ENCODE measurements at places on chromosomes 11 and 22.

DNA sequence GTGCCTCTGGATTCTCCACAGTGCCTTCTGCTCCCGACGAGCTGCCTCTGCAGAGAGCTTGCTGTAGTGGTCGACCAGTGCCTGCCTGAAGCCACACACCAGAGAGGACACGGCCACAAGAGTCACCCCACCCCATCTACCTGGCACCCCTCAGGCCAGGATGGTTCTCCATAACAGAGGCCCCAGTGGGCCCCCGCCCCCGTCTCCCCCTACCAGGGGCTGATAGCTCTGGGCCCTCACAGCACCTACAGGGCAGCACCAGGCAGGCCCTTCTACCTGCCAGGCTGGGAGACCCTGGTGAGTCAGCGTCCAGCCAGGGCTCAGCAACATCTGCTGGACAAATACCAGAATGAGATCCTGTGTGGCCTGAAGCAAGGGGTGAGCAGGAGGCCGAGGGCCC is 21.7 kb downstream of the SELENOO start:
- H3K4me1 ChIP-seq, result no peaks in the 10 kb centered on the region
- no peaks in the 10 kb centered on the region for H3K27me3 ChIP-seq
- no peak overlapping the region for H3K4me3 ChIP-seq
- no peak for DNase-seq
- peaks cover 54% of the 10 kb centered on the region for H3K36me3 ChIP-seq

GRCh38 chr11:30326906-30327305 is 4.0 kb downstream of the ARL14EP start:
- H3K4me3 ChIP-seq, result no peak overlapping the region
- no peaks in the 10 kb centered on the region for H3K36me3 ChIP-seq
- no peak for DNase-seq
- H3K4me1 ChIP-seq, result peaks cover 3% of the 10 kb centered on the region
- no peak overlapping the region for H3K27ac ChIP-seq

- no peak overlapping the region for H3K27ac ChIP-seq
- no peaks in the 10 kb centered on the region for H3K27me3 ChIP-seq
- H3K36me3 ChIP-seq, result no peaks in the 10 kb centered on the region
- DNase-seq, result peak; percentile 8
These were observed 9.2 kb upstream of the AIFM3 start for GRCh38 chr22:20957683-20958431.

DNA sequence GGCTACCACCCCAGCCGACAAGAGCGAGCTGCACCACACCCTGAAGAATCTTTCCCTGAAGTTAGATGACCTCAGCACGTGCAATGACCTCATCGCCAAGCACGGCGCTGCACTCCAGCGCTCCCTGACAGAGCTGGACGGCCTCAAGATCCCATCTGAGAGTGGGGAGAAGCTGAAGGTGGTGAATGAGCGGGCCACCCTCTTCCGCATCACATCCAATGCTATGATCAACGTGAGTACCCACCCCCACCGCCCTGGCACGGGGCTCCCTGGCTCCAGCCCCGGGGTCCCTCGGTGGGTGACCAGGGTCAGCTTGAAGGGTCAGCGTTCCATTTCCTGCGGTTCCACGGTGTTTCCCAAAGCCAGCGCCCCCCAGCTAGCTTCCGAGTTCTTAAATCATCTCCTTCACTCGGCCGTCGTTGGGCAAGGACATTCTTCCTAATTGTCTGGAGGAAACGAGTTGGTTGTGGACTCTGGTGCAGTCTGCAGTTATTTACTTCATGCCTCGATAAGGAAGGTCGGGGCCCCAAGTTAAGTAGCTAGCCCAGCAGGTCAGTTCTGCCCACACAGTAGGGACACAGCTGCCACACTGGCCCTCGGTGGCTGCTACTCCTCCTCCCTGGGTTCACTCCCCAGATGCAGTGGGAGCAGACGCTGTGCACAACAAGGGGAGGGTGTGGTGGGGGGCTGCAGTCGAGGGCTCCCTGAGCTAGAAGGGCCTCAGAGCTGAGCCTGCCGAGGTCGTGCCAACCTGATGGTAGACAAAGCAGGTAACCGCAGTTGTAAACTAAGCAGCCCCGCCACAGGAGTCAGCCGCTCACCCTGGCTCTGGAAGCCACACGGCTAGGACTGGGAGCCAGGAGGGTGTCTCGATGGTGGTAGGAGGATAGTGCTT is 97.9 kb downstream of the MORC2 start:
- no peaks in the 10 kb centered on the region for H3K27me3 ChIP-seq
- DNase-seq, result no peak
- no peak overlapping the region for H3K27ac ChIP-seq
- no peak overlapping the region for H3K4me3 ChIP-seq
- no peaks in the 10 kb centered on the region for H3K36me3 ChIP-seq

GRCh38 chr11:626475-627307 is at the start of gene SCT:
SCT (minus strand) TSS chr11:627181; CDS start chr11:627143, 38 bp downstream.
- H3K27ac ChIP-seq, result no peak within 1 kb of the TSS
- H3K36me3 ChIP-seq, result no peaks in the 10 kb centered on the region
- DNase-seq, result no peak
- H3K4me1 ChIP-seq, result peaks cover 2% of the 10 kb centered on the region
- H3K4me3 ChIP-seq, result no peak within 1 kb of the TSS

- H3K27ac ChIP-seq, result no peak overlapping the region
- peak; percentile 23 for DNase-seq
- H3K27me3 ChIP-seq, result no peaks in the 10 kb centered on the region
- H3K4me3 ChIP-seq, result no peak overlapping the region
- H3K36me3 ChIP-seq, result no peaks in the 10 kb centered on the region
These were observed 550.4 kb downstream of the DLG2 start for GRCh38 chr11:85076535-85077330.

GRCh38 chr11:95074792-95075563 is 8.3 kb downstream of the SRSF8 start:
- no peaks in the 10 kb centered on the region for H3K27me3 ChIP-seq
- no peak overlapping the region for H3K27ac ChIP-seq
- no peak overlapping the region for H3K4me3 ChIP-seq
- DNase-seq, result no peak

DNA sequence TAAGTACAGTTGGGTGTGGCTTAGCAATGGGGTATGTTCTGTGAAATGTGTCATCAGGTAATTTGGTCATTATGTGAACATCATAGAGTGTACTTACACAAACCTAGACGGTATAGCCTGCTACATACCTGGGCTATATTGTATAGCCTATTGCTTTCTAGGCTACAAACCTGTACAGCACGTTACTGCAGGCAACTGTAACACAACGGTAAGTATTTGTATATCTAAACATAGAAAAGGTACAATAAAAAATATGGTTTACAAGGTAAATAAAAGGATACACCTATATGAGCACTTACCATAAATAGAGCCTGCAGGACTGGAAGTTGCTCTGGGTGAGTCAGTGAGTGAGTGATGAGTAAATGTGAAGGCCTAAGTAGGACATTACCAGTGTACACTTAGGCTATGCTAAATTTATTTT is 73.1 kb upstream of the GDPD4 start:
- peaks cover 2% of the 10 kb centered on the region for H3K4me1 ChIP-seq
- no peaks in the 10 kb centered on the region for H3K36me3 ChIP-seq

DNA sequence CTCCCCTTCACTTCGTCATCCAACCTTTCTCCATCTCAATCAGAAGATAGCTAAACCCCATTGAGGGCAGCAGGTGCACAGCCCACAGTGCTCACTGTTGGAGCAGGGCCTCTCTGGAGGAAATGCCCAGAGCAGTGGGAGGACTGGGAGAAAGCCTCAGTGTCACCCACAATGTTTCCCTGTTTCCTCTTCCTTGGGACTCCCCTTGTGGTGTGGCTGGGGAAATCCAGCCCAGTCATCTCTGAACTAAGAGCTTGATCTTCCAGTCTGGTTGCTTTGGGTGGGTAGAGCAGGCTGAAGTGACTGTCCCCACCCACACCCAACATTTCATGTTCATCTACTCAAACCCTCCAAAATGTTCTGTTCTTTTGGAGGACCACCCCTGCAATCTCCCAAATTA is 29.8 kb upstream of the EED start:
- no peak overlapping the region for H3K27ac ChIP-seq
- no peaks in the 10 kb centered on the region for H3K4me1 ChIP-seq
- no peaks in the 10 kb centered on the region for H3K27me3 ChIP-seq
- no peak overlapping the region for H3K4me3 ChIP-seq
- H3K36me3 ChIP-seq, result no peaks in the 10 kb centered on the region
- no peak for DNase-seq

GRCh38 chr11:103659743-103660142 is 376.7 kb upstream of the DDI1 start:
- H3K27ac ChIP-seq, result no peak overlapping the region
- H3K4me1 ChIP-seq, result no peaks in the 10 kb centered on the region
- H3K4me3 ChIP-seq, result no peak overlapping the region
- H3K36me3 ChIP-seq, result no peaks in the 10 kb centered on the region
- peak; percentile 52 for DNase-seq

DNA sequence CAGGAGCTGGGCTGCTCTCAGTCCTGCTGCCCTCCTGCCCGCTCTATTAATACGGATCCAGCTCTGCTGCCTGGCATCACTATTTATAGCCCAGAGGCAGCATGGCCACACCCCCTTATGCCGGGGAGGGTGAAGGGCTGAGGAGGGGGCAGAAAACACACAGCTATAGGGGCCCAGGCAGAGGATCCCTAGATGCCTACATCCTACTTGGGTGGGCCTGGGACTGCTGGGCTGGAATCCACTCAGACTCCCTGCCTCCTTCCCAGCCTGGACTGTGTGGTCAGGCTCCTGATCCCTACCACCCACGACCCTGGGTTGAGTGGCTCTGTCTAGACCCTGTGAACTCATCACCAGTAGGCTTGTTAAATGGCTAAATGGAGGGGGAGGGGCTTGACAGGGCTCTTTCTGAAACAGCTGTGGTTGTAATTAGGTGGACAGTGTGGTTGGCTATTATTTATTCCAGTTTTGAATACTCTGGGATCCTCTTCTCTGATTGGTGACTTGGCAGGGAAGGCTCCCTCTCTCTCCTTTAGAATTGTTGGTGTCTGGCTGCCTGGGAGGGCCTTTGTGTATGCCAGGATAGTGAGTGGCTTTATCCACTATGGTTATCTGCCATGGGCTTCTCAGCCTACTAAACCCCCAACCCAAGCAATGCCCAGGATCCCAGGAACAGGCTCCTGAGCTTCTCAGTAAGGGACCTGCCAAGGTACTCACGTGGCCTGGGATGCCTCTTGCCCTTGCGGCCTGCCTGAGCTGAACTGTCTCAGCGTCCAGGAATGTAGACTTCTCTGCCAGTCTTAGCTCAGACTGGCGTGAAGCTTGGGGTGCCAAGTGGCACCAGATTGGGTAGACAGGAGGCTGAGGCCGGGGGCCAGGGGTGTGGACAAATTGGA is 15.2 kb downstream of the PHLDB1 start:
- H3K4me1 ChIP-seq, result peaks cover 44% of the 10 kb centered on the region
- H3K27me3 ChIP-seq, result no peaks in the 10 kb centered on the region
- peak overlapping the region; percentile 94 for H3K27ac ChIP-seq
- peak overlapping the region; percentile 57 for H3K4me3 ChIP-seq
- peaks cover 18% of the 10 kb centered on the region for H3K36me3 ChIP-seq

- no peak overlapping the region for H3K4me3 ChIP-seq
- no peaks in the 10 kb centered on the region for H3K4me1 ChIP-seq
- no peak overlapping the region for H3K27ac ChIP-seq
- DNase-seq, result peak; percentile 96
These were observed 107.9 kb upstream of the BMAL1 start for GRCh38 chr11:13169709-13170108.

- H3K36me3 ChIP-seq, result no peaks in the 10 kb centered on the region
- H3K27me3 ChIP-seq, result no peaks in the 10 kb centered on the region
- DNase-seq, result no peak
These were observed 192.3 kb downstream of the KIRREL3 start for GRCh38 chr11:126808296-126808695.

DNA sequence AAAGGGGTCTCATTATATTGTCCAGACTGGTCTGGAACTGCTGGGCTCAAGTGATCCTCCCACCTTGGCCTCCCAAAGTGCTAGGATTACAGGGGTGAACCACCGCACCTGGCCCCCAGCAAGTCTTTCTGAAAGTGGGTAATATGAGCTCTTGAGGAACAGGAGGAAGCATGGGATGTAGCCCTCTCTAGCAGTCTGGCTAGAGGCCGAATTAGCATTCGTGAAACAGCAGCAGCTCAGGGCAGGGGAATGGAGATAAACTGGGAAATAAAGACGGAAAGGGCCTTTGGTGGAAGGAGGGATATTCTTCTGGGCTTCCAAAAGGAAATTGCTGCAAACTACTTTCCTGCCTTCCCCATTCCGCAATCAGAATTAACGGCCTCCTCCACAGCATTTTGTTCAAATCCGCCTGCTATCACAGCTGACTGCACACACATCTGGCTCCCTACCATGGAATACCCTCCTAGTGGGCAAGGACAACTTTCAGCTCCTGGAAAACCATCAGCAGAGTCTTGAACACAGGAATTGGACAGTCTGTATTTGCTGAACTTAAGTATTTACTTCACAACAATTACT is 44.3 kb downstream of the MICAL3 start:
- no peak for DNase-seq
- H3K27me3 ChIP-seq, result no peaks in the 10 kb centered on the region
- no peaks in the 10 kb centered on the region for H3K36me3 ChIP-seq
- peaks cover 8% of the 10 kb centered on the region for H3K4me1 ChIP-seq
- no peak overlapping the region for H3K4me3 ChIP-seq

DNA sequence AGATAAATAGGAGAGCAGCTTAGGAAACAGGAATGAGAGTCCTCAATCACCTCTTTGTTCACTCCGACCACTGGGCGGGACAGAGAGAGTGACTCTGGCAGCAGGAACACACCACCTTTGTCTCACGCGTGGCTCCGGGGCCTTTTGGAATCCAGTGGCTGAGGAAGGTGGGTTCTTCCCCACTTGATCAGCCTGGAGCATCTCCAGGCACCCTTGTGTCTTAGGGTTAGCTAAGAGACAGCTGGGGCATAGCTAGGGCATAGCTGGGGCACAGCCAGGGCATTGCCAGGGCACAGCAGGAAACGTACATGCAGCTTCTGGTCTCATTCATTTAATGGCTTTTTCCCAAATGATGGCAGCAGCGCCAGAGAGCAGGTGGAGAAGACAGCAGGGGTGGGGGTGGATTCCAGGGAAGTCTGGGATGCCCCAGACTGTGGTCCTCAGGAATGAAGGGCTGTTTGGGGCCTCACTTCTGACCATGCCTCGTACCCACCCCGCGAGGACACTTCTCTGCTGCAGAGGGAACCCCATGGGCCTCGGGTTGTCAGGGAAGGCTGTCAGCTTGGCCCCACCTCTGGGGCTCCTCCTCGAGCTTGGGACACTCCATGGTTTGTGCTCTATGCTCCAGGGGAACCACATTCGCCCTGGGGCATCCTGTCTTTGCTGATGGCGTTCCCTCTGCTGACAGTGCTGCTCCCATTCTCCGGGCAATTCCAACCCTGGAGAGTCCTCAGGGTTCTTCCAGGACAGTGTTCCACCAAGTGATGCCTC is 30.4 kb upstream of the SHANK2 start:
- no peak for DNase-seq
- H3K27me3 ChIP-seq, result no peaks in the 10 kb centered on the region
- H3K4me3 ChIP-seq, result no peak overlapping the region

- DNase-seq, result no peak
- H3K4me3 ChIP-seq, result no peak overlapping the region
These were observed 12.0 kb upstream of the EFCAB6 start for GRCh38 chr22:43823911-43824665.

- H3K4me1 ChIP-seq, result no peaks in the 10 kb centered on the region
- H3K27me3 ChIP-seq, result peaks cover 6% of the 10 kb centered on the region
- H3K27ac ChIP-seq, result no peak overlapping the region
- H3K36me3 ChIP-seq, result no peaks in the 10 kb centered on the region
These were observed 696 bp downstream of the KRTAP5-5 start for GRCh38 chr11:1630271-1630670.

GRCh38 chr22:24996420-24996952 is 44.0 kb downstream of the KIAA1671 start:
- H3K4me3 ChIP-seq, result no peak overlapping the region
- H3K27ac ChIP-seq, result no peak overlapping the region
- no peaks in the 10 kb centered on the region for H3K36me3 ChIP-seq
- H3K27me3 ChIP-seq, result no peaks in the 10 kb centered on the region
- DNase-seq, result peak; percentile 61

Data from fibroblast of lung (primary cell).